Activated CD4-positive, alpha-beta T cell treated with anti-CD3 and anti-CD28 coated beads, Interleukin-2, amount 50 U/mL, for 16 hours (primary cell): ENCODE measurements at places on chromosomes 5 and 9.

- DNase-seq: peak; percentile 82
Measured at GRCh38 chr9:131658377-131659129, 81.3 kb downstream of the RAPGEF1 start.

- peak; percentile 42 for DNase-seq
Measured at GRCh38 chr9:27333241-27334052, 36.5 kb upstream of the EQTN start.

DNA sequence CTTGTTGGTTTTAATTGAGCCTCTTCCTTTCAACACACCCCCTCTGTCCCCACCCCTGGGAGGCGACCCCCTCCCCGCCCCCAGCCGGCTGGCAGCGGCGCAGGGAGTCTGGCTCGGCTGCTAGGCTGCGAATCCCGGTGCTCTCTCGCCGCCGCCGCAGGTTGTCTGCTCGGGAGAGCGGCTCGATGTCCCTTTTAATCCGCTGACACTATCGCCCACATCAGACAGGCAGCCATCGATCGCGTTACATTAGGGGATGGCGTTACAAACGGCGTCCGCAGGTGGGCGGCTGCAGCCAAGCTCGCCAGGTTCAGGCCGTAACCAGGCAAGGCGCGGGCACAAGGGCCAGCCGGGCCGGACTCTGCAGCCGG is 1.3 kb downstream of the NR2F1-AS1 start:
- no peak for DNase-seq

DNA sequence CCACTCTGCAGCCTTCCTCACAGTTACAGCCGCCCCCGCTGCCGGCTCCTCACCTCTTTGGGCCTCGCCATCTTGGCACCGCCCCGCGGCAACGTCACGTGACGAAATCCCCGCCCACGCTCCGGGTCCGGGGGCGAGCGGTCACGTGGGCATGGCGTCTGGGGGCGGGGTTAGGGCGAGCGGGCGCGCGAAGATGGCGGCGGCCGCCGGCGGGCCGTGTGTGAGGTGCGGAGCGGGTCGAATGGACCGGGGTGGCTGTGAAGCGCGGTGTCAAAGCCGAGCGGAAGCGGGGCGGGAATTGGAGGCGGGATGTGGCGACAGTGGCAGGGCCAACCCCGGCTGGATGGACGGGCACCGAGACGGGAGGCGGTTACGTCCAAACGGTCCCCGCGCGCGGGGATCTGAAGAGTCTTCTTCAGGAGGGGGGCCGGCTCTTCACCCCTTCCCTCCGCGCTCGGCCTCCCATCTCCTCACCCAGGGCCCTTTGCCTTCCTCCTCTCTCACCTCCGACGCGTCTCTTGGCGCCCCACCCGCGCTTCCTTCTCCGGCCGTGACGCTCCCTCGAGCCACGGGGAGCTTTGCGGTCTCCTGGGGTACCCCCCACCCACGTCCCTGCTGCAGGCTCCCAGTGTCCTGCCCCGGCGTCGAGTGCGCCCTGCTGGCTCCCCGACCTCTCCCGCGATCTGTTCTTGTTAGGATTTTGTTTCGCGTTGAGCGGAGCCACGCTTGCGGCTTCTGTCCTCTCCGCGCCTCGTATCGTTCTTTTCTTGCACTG is at the start of the genes DOLK and NUP188:
Gene DOLK, minus strand, starts transcription at position 77 of the 775 bp plus-strand sequence. CDS start 300 bp downstream, outside the sequence.
Gene NUP188, plus strand, starts transcription at position 173 of the 775 bp plus-strand sequence. Its CDS starts 21 bp downstream, at position 194.
- DNase-seq: peak; percentile 98

- no peak for DNase-seq
Measured at GRCh38 chr5:777756-778161, 6.8 kb downstream of the ZDHHC11B start.

DNA sequence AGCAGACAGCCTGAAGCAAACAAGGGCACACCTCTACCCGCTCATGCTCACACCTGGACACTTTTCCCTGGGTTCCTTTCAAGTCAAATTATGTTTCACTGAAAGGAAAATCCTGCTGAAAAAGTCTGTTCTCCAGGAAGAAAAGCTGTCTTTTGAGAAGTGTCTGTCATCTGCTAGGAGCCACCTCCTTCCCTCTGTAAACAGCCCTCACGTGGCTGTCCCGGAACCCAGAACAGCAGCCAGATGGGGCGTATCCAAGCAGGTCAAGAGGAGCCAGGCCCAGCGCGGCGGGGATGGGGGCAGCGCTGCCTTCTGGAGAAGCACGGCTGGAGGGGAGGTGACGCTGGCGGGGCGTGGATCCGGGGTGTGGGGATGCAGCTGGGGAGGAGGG is at the start of gene PNPLA7:
Gene PNPLA7, minus strand, starts transcription at position 172 of the 391 bp plus-strand sequence. CDS start 205 bp downstream, outside the sequence.
- peak; percentile 32 for DNase-seq

DNA sequence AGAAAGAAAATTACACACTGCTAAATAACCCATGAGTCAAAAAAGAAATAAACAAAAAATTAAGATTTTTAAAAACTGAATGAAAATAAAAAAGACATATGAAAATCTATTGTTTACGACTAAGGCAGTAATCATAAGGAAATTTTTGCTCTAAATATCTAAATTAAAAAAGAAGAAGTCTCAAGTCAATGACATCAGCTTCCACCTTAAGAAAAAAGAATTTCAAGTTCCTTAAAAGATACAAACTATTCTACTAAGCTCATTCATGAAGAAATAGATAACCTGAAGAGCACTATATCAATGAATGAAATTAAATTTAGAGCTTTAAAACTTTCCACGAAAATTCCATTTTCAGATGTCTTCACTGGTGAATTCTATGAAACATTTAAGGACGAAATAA is 15.7 kb upstream of the STARD4 start:
- DNase-seq: no peak

DNA sequence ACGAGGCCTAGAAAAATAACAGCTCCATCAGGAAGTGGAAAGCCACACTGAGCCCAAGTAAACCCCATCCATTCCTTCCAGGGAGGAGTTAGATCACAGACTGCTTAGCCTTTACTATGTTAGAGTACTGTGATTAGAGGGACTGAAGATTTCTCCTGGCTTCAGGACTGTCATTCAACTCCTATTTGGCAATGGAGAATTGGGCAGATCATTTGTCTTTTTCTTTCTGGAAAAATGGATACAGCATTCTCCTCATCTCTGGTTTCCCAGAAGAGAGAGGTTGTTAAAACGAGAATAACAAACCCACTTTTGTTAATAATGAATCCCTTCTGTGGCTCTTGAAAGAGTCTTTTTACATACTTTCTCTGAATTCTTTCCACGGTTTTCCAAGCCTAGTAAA is 150.4 kb downstream of the GABRB2 start:
- DNase-seq: no peak

DNA sequence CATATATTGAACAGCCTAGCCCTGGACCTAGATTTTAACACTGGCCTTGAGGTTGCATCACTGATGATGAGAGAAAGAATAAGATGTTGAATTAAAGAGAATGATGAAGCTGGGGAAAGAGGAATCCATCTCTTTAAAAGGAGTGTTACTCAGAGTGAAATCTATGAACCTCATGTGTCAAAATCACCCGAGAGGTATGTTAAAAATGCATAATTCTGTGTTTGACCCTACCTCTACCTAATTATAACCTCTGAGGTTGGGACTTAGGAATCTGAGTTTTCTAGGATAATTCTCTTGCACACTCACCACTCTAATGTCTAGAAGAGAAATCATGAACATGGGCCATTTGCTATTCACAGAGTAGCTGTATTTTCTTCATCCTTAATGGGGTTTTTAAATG is 479.4 kb downstream of the ENC1 start:
- DNase-seq: no peak

DNA sequence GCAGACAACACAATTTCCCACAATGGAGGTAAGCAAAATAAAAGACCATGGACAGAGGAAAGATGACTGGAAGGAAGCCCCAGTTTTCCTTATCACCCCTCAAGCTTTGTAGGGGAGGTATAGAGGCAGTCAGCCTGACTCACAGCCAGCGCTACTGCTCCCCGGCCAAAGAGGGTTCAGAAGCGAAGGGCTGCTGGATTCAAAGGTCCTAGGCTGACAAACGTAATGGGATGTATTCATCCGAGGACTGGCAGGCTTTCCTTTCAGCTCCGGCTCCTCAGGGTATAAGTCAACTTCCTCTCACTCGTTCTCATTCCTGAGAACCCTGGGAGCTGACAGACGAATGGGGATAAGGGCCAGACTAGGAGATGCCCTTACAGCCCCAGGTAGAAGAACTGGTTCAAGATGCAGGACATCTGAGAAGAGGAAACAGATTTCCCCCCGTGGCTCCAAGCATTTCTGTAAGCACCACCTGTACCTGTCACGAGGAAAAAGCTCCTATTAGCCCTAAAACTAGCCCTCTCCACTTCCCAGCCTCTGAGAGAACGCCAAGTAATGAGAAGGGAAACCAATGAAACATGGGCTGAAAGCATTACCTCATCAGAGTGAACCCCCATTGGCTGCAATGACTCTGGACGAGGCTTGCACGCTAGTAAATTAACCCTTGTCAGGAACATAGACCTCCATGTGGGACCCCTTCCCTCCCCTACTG is 22.1 kb upstream of the FAM13B start:
- no peak for DNase-seq

DNA sequence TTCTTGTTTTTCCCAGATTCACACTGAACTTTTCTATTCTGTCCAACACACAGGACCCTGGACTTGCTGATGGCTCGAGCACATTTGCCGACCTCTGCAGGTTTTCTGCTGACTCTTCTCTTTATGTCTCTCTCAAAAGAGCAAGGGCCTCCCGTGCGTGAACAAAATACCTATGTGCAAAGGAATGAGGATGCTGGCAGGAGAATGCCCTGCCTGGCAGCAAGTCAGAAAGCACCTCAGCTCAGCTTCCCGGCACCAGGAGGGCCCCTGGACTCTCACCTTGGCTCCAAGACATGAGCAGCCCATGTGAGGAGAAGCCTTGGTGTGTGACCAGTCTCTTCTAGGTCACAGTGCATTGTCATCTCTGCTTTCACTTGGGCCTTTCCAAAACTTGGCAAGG is 36.1 kb downstream of the PAPPA start:
- no peak for DNase-seq

DNA sequence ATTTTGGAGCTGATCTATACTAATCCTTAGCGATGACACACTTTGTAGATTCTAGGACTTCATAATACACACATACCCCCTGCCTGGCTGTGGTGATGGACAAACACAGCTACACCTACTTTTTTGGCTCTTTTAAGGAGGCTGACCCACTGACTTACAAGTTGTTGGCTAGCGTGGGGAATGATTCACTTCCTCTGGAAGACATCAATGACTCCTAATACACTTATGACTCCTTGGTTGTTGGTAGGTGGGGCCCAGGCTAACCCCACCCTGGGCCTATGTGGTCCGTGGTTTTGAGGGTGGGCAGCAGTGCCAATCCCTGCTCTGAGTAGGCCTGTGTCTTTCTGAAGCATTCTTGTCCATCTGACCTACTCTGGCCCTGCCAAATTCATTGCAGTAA is 144.4 kb downstream of the SLC12A2 start:
- DNase-seq: peak; percentile 12

DNA sequence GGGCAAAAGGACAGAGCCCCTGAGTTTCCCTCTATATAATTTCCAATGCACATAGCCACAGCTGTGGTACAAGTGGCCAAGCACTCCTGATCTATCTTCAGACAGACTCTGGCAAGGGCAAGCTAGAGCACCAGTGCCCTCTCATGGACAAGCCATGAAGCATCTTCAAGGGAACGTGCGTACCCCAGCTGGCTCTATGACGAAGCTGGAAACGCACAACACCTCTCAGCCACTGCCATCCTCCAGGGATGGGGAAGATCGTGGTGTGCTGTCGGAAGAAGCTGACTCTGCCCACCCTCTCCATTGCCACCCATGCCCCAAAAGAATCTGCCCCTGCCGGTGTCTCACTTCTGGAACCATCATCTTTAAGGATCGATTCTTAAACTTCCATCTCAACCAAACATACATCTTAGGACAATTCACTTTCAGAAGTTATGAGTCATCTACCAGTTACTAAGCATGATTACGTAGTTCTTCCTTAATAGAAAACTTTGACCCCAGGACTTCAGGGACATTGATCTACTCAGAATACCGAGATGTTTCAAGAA is 482.9 kb downstream of the AGTPBP1 start:
- DNase-seq: peak; percentile 35

GRCh38 chr9:74083681-74084433 is 413.3 kb upstream of the RORB start:
- DNase-seq: no peak

GRCh38 chr9:120374239-120374638 is 205.7 kb downstream of the CDK5RAP2 start:
- no peak for DNase-seq

GRCh38 chr5:58891971-58892343 is 309.1 kb downstream of the RAB3C start:
- no peak for DNase-seq

DNA sequence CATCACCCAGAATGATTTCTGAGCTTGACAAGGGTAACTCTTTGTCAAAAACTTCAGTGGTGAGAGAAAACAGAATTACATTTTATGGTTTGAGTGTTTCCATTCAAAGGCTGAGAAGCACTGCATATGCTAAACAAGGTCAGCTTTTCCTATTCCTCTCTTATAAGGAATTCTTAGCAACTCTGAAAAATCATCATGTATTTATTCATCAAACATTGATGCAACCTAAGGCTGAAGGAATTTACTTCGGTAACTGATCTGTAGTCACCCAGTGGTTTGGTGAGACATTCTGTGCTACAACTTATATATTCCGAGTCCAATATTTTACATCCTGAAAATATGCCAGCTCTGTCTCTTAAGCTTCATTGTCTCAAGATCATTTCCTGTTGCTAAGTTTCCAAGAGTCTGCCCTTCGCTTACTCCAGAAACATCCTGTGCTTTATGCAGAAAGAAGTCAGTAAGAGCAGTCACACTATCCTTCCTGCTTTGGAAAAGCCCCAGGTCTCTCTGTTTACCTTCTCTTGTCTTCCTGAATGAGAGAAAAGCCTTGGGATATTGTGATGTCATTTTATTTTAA is 176.6 kb upstream of the TBCA start:
- no peak for DNase-seq

- DNase-seq: no peak
Measured at GRCh38 chr5:57754616-57755015, 272.0 kb upstream of the ACTBL2 start.

GRCh38 chr9:9337129-9337528 is 1275.7 kb downstream of the PTPRD start:
- DNase-seq: no peak

DNA sequence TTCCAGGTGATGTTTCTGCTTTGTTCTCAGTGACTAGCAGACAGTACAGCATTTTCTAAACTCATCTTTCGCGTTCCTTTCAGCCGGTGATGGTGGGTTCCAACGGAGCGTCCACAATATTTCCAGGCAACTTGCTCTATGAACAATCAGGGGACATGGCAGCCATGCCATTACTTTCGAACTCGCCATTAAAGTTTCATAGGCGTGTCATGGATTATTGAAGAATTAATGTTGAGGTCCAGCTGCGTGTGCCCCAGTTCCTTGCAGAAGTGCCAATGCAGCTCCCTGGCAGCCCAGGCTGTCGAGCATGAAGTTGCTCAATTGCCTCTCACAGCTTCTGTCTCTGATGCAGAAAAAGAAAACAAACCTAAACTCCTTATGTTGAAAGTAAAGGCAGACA is 262.2 kb downstream of the IRX2 start:
- DNase-seq: no peak
